ENCODE measurements at places on chromosomes 3 and 15. TPM values are rescaled to one million over a fixed set of nuclear protein-coding genes. Genes with fewer than 3 reads are reported as not detected.

The ALS2CL gene
- total RNA-seq = 5.4 TPM

The GOLGA8S gene
- not detected for total RNA-seq

The MUSTN1 gene
- total RNA-seq = 385 TPM

The HYPK gene
- 19.9 TPM for total RNA-seq

The SYNPR gene
- total RNA-seq = not detected

The POPDC2 gene
- 38.7 TPM for total RNA-seq

The SPSB4 gene
- total RNA-seq = not detected

The MDFIC2 gene
- not detected for total RNA-seq

The SOX14 gene
- not detected for total RNA-seq

The RLBP1 gene
- not detected for total RNA-seq

The SAMD7 gene
- not detected for total RNA-seq

The POLG gene
- 81.9 TPM for total RNA-seq

The COL6A5 gene
- not detected for total RNA-seq

The ZKSCAN7 gene
- total RNA-seq = 1.6 TPM

The ADIPOQ gene
- total RNA-seq = 0.98 TPM

The FMN1 gene
- total RNA-seq = 6.6 TPM
